ENCODE measurements at places on chromosomes 12 and 14.
A peak's percentile ranks its signal among the peaks of the same experiment; 100 is the strongest.

- no peak for DNase-seq
Observed at GRCh38 chr12:31567029-31567428, 23.9 kb downstream of the DENND5B start.

DNA sequence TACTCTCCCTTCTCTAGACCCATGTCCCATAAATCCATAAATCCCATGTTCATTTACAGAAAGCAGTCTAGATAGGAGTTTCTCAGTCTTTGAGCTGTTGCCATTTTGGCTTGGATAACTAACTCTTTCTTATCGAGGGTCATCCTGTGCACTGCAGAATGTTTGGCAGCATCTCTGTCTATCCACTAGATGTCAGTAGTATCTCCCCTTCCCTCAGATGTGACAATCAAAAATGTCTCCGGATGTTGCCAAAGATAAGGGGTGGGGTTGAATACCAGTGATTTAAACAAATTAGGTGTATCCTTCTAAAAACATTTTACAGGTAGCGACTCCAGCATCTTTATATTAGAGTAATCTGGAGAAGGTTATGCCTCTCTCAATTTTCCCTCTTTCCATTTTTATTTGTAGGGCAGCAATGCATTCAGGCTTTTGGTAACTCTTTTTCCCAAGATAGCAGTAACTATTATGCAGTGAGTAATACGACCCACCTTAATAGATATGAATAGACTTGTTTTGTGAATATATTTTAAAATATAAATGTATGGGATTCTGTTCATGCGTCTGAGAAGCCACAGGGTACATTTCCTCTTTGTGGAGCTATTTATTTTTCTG lies 100.7 kb downstream of the LRRK2 start:
- DNase-seq, result peak; percentile 44

DNA sequence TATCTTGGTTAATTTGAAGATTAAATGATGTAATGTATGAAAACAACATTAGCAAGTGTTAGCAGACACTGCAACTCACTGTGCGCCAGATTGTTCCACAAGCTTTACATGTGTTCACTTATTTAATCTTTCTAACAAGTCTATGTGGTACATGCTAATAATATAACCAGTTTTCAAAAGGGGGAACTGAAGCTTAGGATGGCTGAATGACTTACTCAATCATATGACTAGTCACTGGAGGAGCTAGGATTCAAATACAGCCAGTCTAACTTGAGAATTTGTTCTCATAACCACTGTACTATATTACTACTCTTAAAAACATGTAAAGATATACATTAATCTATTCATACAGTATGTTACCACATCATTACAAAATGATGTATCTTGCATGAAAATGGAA lies 60.5 kb upstream of the LRIG3 start:
- no peak for DNase-seq

DNA sequence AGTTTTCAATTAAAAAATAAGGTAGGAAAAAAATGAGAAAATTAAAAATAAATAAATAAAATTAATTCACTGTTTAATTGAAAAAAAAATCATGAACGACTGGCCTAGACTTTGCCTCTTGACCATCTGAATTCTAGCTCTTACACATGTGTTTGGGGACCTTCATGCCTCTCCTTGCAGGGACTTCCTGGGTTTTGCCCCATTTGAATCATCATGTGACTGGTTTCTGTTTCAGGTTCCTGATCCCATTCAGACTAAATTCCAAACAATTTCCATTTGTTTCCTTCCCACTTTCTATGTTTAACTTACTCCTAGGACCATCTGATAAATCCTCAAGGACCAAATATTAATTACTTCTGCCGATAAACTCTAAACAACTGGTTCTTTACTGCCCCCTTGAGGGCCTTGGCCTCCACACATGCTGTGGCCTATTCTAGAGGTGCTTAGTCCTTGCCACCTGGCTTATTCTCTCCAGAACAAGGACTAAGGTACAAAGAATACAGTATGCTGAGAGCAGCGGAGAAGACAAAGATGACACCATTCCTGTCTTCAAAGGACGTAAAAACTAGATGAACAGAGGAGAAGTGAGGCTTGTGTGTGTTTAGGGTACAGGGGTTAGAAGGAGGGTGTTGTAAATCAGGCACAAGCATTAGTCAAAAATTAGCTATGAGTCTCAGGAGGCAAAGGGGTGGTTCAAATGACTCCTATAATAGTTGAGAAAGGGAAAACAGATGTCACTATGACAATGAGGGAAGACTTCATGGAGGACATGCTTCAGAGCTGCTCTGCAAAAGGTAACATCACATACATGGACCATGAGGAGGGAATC lies 125.8 kb upstream of the AVPR1A start:
- peak; percentile 72 for DNase-seq

GRCh38 chr14:105006831-105007592 lies 13.9 kb downstream of the CDCA4 start:
- no peak for DNase-seq

GRCh38 chr12:104407922-104408321 lies 48.8 kb upstream of the CHST11 start:
- no peak for DNase-seq

GRCh38 chr12:12398026-12398859 lies 41.4 kb downstream of the BORCS5 start:
- DNase-seq, result no peak

- peak; percentile 33 for DNase-seq
Observed at GRCh38 chr12:82740129-82741000, 53.7 kb downstream of the TMTC2 start.

DNA sequence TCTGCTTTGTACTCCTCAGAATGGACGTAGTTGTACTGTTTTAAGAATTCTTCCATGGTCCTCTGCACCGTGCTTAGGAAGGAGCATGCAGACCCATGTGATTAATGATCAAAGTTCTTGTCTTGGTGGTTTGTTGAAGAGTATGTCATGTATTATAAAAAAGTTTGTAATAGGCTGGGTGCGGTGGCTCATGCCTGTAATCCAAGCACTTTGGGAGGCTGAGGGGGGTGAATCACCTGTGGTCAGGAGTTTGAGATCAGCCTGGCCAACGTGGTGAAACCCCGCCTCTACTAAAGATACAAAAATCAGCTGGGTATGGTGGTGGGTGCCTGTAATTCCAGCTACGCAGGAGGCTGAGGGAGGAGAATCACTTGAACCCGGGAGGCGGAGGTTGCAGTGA lies 61.8 kb upstream of the RTL1 start:
- no peak for DNase-seq

DNA sequence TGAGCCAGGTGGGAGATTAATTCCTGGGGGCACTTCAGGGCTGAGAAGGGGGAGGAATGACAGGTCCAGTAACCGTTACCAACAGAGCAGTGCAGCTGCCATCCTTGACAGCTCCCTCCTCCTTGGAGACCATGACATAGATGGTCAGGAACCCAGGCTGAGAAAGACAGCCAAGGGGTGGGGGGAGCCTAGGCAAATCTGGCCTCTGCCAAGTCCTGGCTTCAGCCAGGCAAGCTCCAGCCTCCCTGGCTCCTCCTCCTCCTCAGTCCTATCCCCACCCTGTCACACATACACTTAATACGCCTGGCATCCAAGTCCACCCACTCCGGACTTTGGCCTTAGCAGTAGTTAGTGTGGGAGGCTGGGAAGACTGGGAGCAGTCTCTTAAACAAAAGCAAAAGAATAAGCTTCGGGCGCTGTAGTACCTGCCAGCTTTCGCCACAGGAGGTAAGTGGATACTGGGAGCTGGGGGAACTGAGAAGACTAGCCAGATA lies at the start of gene RDH5:
TSS of gene RDH5 (plus strand) at position 323 of the 494 bp plus-strand sequence. CDS start 792 bp downstream, outside the sequence.
- no peak for DNase-seq

DNA sequence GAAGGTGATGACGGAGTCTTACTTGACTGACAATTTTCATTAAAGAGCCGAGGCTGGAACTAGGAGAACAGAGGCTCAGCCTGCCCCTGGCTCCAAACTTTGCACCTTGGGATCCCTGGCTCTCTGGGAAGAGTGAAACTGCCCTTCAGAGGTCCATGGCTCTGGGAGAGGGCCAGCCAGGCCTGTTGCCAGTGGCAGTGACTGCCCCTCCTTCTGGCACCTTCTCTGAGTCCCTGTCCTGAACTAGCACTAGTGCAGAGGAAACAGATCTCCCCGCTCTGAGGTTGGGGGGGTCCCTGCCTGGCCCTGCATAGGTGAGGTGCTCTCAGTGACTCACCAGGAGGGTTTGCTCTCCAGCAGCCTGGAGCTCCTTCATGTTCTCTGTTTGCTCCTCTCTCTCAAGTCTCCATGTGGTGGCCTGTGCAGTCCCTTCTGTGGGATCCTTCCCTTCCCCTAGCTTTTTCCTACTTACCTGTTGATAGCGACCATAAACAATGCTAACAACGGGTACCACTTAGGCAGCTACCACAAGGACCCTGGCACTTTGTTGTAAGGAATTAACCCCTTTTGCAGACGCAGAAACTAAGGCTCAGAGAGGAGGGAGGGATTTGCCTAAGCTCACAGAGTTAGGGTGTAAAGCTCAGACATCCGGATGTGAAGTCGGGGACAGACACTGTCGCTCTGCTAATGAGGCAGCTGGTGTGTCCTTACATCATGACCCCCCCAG lies 22.4 kb downstream of the FAM222A start:
- peak; percentile 25 for DNase-seq

- DNase-seq, result no peak
Observed at GRCh38 chr14:22410497-22410896, 178.5 kb downstream of the DAD1 start.

- DNase-seq, result no peak
Observed at GRCh38 chr14:59698793-59699192, 122.2 kb upstream of the CCDC175 start.

DNA sequence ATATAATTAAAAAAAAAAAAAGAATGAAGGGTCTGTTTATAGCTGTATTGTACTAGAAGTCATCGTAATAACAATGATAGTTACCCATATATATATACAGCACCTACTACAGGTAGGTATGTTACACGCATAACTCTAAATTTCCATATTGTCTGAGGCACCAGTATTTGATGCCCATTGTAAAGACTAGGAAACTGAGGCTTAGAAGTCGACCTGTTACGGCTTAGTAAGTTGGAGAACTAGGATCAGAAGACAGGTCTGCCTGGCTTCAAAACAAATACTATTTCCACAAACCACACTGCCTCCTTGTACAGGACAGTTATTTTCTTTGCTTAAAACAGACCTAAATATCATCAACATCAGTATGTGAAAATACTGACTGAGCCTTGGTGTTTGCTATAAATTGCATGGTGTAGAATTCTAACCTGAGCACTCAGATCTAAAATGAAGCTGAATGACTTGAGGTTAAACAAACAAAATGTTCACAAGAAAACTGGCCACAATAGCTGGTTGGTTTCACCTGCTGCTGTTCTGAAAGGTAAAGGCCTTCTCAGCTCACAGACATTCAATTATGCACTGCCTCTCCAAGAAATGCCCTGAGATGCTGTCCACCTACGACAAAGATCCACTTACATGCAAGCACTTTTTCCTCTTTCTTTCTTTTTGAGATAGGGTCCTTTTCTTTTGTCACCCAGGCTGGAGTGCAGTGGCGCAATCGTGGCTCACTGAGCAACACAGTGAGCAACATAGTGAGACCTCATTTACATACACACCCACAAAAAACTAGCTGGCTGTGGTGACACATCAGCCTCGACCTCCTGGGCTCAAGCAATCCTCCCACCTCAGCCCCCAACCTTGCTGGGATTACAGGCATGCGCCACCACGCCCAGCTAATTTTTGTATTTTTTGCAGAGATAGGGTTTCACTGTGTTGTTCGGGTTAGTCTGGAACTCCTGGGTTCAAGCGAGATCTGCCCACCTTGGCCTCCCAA lies 35.7 kb downstream of the SSH1 start:
- no peak for DNase-seq

GRCh38 chr14:37230551-37231194 lies 32.9 kb downstream of the MIPOL1 start:
- DNase-seq, result no peak

DNA sequence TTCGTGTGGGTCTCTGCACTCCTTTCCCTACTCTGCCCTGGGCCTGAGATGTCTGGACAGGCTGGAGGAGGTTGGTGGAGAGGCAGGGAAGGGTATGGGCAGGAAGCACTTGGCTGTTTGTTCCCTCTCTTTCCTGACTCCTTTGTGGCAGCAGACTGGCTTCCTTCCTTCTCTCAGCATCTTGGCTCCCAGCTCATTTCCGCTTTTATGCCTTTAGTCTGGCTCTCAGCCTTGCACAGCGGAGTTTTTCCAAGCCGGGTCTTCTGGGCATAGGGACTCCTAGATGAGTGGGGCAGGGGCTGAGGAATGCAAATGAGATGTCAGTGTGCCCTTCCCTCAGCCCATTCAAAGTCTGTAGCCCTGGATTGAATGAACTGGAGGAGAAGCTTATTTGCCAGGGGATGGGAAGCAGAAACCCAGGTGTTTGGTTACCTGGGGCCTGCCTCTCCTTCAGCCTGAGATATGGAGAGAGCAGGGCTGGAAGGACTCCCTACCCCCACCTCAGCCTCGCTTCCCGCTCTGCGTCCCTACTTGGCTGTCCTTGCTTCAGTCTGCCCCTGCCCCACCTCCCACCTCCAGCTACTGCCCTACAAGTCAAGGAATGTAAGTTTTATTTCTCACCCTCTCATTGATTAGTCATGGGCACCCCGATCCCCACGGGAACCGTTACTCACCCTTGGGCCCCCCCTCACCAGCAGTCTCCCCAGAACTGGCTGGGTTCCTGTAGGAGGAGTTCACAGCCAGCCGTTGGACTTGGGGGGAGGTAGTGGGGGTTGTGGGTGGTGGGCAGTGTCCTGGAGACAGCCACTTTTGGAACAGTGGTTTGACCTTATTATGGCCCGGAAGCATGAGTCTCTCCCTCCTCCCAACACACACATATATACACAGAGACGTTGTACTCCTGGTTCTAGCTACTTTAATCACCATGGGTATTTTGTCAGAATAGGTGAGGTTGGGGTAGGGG lies 9.3 kb upstream of the ITGA5 start:
- peak; percentile 57 for DNase-seq

DNA sequence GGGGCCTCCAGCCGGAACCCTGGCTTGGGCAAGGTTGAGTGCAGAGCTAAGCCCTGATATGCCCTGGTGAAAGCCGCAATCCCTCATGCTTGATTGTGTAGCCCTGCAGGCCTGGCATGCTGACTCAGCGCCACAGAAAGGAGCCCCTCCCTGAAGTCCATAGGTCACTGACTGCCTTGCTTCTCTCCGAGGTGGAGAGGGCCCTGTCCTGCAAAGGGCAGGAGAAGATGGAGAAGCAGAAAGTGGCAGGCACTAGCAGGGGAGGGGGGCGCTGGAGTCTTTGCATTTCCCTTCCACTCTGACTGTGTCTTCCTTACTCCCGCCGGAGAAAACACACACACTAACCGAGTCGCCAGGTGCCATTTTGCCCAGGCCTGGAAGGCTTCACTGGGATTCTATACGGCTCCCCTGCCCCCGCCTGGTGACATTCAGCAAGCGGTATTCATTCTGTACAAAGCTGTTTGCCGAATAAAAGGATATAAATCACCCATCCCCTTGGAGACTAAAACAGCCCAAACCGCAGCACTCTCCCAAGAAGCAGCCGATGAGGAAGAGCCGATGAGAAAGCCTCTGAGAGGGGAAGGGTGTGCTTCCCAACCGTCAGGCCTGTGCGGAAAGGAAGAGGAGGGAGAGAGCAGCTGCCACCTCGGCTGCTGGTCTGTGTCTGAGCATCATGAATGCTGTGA lies 69.8 kb downstream of the SLC6A12 start:
- DNase-seq, result no peak

DNA sequence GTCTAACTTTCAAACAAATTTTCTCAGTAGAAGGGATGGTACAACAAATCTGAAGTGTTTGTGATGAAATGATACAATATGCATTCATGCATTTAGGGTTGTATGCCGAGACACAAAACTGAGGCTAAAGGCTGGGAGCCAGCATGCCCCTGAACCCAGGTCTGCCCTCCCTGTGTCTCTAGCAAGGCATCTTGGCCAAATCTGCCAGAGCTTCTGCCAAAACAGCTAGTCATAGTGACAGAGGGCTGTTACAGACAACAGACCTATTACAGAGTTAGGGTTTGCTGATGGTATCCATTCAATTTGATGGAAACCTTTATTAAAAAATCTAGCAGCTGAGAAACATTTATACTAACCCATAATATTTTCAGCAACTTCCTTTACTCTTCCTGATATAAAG lies 11.3 kb upstream of the CHPT1 start:
- no peak for DNase-seq

Data from H9 (cell line).